A549 treated with RU486 at 1 μM for 4 hours (cell line): ENCODE measurements at places on chromosomes 4 and X. TPM values are rescaled to one million over a fixed set of nuclear protein-coding genes. Genes with fewer than 3 reads are reported as not detected.

SGMS2 gene
- 10.4 to 22.8 TPM (median 21.6 TPM) in 5 replicates for total RNA-seq

STPG2 gene
- not detected in 5 replicates for total RNA-seq

SYNPO2 gene
- 0.96 to 1.5 TPM (median 1.2 TPM) in 5 replicates for total RNA-seq

MND1 gene
- total RNA-seq: 10.6 to 19.7 TPM (median 13.5 TPM) in 5 replicates

IL3RA gene
- total RNA-seq: 0.15 to 0.30 TPM (median 0.21 TPM) in 5 replicates

CT45A10 gene
- total RNA-seq: 0.13 to 0.56 TPM (median 0.33 TPM) in 3 of 5 replicates, not detected in the others

ATP2B3 gene
- 0.06 to 0.15 TPM (median 0.10 TPM) in 4 of 5 replicates, not detected in the other for total RNA-seq

TRO gene
- 0.46 to 0.89 TPM (median 0.58 TPM) in 5 replicates for total RNA-seq

CCKAR gene
- total RNA-seq: not detected in 5 replicates

PABPC5 gene
- total RNA-seq: 0.03 TPM in 1 of 5 replicates, not detected in the others

MAOA gene
- total RNA-seq: 0.15 to 0.20 TPM (median 0.16 TPM) in 5 replicates
